ENCODE measurements at places on chromosomes 3 and 15.

DNA sequence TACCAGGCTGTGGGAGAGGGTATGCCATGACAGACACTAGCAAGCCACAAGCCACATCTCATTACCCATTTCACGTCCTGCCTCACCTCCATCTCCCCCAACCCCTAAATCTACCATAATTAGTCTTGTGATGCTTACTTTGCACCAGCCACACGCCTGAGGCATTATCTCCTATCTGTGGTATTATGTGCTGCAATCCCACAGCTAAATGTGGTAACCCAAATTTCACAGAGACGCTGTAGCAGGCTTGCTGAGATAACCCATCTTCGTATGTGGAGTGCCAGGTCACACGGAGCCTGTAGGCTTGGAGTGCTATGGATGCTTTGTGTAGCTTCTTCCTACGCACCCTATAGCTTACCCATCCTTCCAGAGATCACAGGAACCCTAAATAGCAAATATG, 256.7 kb upstream of the KCNH8 start:
- no peak for DNase-seq

GRCh38 chr15:77959432-77959879, 118.1 kb downstream of the TBC1D2B start:
- DNase-seq = peak; percentile 68

DNA sequence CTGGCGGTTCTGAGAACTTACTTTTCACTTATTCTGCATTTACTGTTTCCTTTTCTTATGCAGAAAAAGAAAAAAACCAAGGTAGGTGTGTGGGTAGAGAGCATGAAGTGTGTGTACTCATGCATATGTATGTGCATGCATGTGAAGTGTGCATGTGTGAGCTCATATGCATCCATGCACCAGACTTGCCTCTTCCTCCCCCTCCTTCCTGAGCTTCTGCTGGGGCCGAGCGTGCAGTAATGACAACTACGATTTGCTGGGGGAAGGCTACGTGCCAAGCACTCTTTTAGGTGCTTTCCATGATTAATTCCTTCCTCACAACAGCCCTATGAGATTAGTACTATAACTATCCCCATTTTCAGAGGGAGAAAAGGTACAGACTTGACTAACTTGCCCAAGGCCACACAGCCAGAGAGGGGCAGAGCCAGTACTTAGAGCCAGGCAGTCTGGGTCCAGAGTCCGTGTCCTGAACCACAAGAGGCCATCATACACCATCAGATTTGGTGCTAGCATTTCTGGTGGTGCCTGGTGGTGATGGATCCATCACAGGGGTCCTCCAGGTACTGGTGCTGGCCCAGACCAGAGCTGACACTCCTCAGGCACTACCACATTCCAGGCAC, 46.7 kb downstream of the CAPN3 start:
- DNase-seq = no peak

GRCh38 chr3:8499181-8499611, 2.4 kb upstream of the LMCD1 start:
- DNase-seq = no peak

DNA sequence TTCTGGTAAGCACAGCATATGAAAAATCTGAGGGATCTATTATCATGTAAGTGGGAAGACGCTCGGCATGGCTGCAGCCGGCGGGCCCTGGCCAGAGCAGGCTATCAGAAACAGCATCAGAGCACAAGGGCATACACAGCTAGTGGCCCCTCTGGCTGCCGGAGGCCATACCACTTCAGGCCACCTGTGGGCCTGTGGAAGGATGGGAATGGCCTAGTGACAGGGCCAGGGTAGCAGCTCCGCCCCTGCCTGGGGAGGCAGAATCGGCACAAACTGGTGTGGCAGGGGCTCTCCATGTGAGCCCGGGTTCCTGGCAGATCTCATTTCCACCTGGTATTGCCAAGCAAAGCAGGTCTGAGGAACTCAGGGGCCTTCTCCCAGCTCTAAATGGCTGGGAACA, 46.4 kb downstream of the SH3BP5 start:
- DNase-seq = no peak

- no peak for DNase-seq
Observed at GRCh38 chr3:146513386-146514051, 30.9 kb downstream of the PLSCR1 start.

DNA sequence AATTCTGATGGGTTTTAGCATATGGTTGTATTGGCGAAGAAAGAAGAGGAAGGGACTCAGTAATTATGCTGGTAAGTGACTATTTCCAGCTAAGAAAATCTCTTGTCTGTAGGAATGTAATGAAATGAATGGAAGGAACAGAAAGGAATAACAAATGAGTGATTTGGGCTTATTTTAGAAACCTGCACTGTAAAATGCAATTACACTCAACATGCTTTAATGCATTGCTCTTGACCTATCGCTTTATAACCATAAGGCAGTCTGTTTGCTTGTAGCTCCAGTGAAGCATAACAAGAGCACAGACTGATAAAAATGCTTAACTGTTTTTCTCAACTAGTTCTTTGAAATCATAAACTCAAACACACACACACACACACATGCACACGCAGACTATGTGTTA, 549.0 kb downstream of the ROBO2 start:
- DNase-seq = no peak

- no peak for DNase-seq
Observed at GRCh38 chr15:94451466-94451865, 220.1 kb downstream of the MCTP2 start.

All from CD4-positive, alpha-beta T cell (primary cell).